Fibroblast of skin of abdomen (primary cell): ENCODE measurements at places on chromosomes 1 and 21.

GRCh38 chr1:224676551-224676950 is 60.4 kb downstream of the CNIH3 start:
- DNase-seq = no peak

GRCh38 chr1:58699011-58699762 is 675 bp downstream of the MYSM1 start:
- DNase-seq = no peak

- DNase-seq = no peak
These were observed 78.0 kb downstream of the CCDC30 start for GRCh38 chr1:42541104-42541503.

DNA sequence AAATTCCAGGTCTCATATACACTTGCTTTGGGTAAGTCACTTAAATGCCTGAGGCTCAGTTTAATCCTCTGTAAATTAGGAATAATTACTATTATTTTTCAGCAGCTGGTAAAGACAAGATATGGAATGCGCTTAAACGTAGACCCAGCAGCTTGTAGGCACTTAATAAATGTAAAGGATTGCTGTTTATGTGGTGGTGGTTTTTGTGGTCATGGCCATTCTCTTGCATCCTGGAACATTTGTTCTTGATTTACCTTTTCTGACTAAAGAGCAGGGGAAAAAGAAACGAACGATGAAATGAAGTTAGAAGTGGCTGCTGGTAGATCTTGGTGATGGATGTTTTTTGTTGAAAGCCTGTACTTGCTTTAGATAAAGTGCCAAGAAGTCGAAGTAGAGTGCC is 195.0 kb upstream of the FOXD3 start:
- peak; percentile 84 for DNase-seq

GRCh38 chr1:34983700-34984355 is 1.3 kb downstream of the TMEM35B start:
- peak; percentile 24 for DNase-seq

- DNase-seq = no peak
These were observed 4.8 kb upstream of the FAM110D start for GRCh38 chr1:26153966-26154532.

GRCh38 chr1:225794954-225795353 is 15.0 kb upstream of the EPHX1 start:
- DNase-seq = no peak
